PC-3 (cell line): ENCODE measurements at places on chromosomes 13 and 19. TPM values are rescaled to one million over a fixed set of nuclear protein-coding genes. Genes with fewer than 3 reads are reported as not detected.
A peak's percentile ranks its signal among the peaks of the same experiment; 100 is the strongest.

GRCh38 chr13:51759240-51759639 lies 44.7 kb downstream of the DHRS12 start:
- no peaks in the 10 kb centered on the region for H3K27me3 ChIP-seq
- H3K4me3 ChIP-seq = no peak overlapping the region
- no peak overlapping the region for H3K27ac ChIP-seq

DNA sequence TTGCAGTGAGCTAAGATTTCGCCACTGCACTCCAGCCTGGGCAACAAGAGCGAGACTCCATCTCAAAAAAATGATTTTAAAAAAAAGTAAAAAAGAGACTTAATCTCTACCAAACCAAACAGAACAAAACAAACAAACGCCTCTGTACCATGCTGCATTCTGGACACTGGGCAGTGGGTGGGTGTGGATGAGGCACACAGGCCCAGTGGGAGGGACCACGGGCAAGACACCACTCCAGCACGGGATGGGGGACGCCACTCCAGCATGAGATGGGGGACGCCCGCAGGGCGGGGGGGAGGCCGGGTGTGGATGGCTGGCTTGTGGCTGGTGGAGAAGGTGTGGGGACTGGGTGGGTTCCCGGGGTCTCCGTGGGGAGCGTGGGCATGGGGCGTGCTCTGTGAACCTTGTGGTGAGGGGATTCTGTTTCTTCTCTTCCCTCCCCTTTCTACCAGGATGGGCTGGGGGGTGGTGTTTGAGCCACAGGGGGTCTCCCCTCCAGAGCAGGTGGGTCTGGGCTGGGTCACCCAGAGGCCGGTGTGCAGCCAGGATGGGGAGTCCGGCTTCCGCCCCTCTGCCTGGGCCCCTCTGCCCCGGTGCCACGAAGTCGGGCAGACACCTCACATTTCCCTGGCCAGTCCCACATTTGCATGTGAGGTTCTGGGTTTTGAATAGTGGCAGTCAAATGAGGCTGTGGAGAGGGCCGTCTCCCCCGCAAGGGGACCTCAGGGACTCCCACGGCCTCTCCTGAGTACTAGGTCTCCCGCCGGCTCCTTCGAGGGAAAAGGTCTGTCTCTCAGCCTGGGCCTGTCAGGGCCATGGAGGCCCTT lies 23.9 kb upstream of the MATK start:
- H3K36me3 ChIP-seq = no peaks in the 10 kb centered on the region
- no peak overlapping the region for H3K4me3 ChIP-seq
- no peak for DNase-seq

GRCh38 chr13:111958612-111959395 lies 108.1 kb upstream of the SOX1 start:
- H3K4me1 ChIP-seq = no peaks in the 10 kb centered on the region
- H3K27ac ChIP-seq = no peak overlapping the region
- DNase-seq = no peak
- peaks cover 23% of the 10 kb centered on the region for H3K27me3 ChIP-seq

DNA sequence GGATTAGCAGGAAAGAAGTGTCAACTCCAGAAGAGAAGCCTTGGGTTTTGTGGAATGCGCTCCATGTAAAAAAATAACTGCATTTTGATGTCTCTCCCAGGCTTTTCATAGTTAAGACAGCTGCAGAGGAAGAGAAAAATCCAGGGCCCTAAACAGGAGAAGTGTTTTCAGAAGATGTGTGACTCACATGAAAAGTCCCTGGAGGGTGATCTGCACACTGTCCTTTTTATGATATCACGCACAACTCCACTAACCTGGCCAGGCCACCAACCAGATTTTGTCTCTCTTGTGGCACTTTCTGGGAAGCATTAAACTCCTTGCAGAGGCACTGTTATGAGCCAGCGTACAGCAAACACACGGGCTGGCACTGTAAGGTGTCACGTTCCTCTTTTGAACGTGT lies 267.3 kb downstream of the FGF9 start:
- no peak overlapping the region for H3K4me3 ChIP-seq
- no peaks in the 10 kb centered on the region for H3K36me3 ChIP-seq
- DNase-seq = no peak
- H3K27me3 ChIP-seq = no peaks in the 10 kb centered on the region
- H3K4me1 ChIP-seq = no peaks in the 10 kb centered on the region
- H3K27ac ChIP-seq = no peak overlapping the region

DNA sequence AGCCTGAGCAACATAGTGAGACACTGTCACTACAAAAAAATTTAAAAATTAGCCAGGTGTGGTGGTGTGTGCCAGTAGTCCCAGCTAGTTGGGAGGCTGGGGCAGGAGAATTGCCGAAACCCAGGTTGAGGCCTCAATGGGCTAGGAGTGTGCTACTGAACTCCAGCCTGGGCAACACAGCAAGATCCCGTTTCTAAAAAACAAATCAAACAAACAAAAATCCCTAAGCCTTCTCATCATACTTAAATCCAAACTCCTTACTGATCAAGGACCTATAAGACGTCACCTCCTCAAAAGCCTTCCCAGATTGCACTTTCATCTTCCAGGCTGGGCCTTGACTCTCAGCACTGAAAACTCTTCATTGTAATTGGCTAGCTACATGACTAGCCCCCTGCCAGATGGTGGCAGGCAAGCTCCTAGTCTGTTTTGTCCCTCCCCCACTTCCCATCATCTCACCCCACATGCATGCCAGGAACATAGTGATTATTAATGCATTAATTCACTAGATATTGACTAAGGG lies 17.5 kb upstream of the NANOS3 start:
- peaks cover 10% of the 10 kb centered on the region for H3K4me1 ChIP-seq
- H3K4me3 ChIP-seq = no peak overlapping the region
- no peak overlapping the region for H3K27ac ChIP-seq
- no peaks in the 10 kb centered on the region for H3K27me3 ChIP-seq
- DNase-seq = peak; percentile 44

DNA sequence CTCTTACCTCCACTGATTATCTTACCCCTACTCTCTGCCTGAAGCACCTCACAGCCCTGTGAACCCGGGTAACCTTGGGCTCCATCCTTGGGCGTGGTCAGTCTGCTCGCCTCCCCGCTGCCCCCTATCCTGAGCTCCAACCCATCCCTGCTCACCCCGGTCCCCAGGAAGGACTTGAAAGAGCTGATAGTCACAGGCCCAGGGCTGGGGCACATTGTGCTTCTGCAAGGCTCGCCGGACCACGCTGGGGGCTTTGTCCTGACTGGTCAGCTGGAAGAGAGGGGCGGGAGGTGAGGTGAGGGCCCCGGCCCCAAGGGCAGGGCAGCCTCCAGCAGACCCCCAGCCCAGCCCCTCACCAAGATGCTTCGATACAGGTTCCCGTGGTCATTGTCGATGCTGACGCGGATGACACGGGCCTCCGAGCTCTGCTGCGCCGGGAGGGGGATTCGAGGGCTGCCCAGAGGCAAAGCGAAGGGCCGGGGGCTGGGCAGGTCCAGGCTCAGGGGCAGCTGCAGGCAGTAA lies 13.0 kb upstream of the EPOR start:
- H3K27me3 ChIP-seq = no peaks in the 10 kb centered on the region
- no peak overlapping the region for H3K27ac ChIP-seq
- H3K4me3 ChIP-seq = no peak overlapping the region
- DNase-seq = no peak
- no peaks in the 10 kb centered on the region; the same call in 1 of the 2 replicates for H3K36me3 ChIP-seq
- no peaks in the 10 kb centered on the region for H3K4me1 ChIP-seq

OR7D2 gene
- total RNA-seq = 0.07 TPM in 1 of 2 replicates, not detected in the other

EML2 gene
- 28.9 and 37.8 TPM in 2 replicates for total RNA-seq
